Stimulated activated CD8-positive, alpha-beta memory T cell treated with anti-CD3 and anti-CD28 coated beads, Interleukin-15, amount 100 ng/mL, for 4 hours (primary cell): ENCODE measurements at places on chromosomes 5 and 9.

DNA sequence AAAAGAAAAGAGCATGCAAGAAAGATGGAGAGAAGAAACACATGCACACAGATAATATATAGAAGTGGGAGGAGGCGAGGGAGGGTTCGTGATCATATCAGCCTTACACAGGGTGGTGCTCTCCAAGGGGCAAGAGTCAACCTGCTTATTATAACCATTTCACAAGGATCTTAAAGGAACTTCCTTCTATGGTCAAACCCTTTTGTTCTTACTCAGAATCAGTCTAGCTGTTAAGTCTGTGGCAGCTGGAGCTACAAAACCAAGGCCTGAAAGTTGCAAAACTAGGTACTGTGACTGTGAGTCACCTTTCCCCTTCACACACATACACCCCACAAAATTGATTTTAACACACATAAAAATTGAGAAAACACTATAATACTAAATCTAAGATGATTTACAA lies 18.5 kb upstream of the ERMP1 start:
- DNase-seq = no peak

DNA sequence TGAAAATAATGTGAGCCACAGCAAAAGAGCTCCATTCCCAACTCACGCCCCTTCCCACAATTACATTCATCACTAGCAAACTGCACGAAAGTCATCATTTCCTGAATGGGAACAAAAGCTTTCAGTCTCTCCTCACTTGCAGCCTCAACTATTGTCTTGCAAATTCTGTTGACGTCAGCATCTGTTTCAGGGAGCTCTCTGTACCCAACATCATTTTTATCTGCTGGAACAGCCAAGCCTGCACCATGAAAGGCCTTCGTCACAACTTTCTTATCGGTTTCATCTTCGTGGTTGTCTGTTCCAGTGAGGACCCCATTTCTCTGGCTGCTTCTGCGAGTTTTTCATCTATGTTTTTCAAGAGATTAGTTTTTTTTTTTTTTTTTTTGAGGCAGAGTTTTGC lies 14.3 kb upstream of the RNF130 start:
- no peak for DNase-seq

- DNase-seq = no peak
These were observed 105.7 kb downstream of the TMC1 start for GRCh38 chr9:72627147-72627546.

DNA sequence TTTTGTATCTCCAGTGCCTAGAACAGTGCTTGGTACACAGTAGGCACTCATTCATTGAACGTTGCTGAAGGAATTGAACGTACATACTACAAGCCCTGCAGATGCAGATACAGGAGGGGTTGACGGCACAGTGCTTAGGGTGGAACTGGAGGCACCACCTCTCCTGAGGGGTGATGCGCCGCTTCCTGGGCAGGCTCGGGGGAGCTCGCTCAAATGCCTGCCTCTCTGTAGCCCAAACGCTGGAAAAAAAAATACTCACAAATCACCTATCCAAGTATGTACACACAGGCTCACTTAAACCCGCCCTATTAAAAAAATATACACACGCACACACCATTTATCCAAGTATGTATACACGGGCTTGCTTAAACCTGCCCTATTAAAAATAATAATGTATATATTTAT lies 536 bp upstream of the COMMD10 start:
- DNase-seq = no peak

GRCh38 chr9:4762108-4762885 lies 21.3 kb upstream of the AK3 start:
- peak; percentile 42 for DNase-seq

GRCh38 chr9:21322911-21323461 lies 12.2 kb downstream of the KLHL9 start:
- DNase-seq = no peak
